ENCODE measurements at places on chromosomes 5 and 9. TPM values are rescaled to one million over a fixed set of nuclear protein-coding genes. Genes with fewer than 3 reads are reported as not detected.
A peak's percentile ranks its signal among the peaks of the same experiment; 100 is the strongest.

GRCh38 chr5:157335534-157336422 lies 69.9 kb downstream of the CYFIP2 start:
- DNase-seq: no peak

GRCh38 chr5:35182910-35183535 lies 47.3 kb downstream of the PRLR start:
- DNase-seq: no peak

DNA sequence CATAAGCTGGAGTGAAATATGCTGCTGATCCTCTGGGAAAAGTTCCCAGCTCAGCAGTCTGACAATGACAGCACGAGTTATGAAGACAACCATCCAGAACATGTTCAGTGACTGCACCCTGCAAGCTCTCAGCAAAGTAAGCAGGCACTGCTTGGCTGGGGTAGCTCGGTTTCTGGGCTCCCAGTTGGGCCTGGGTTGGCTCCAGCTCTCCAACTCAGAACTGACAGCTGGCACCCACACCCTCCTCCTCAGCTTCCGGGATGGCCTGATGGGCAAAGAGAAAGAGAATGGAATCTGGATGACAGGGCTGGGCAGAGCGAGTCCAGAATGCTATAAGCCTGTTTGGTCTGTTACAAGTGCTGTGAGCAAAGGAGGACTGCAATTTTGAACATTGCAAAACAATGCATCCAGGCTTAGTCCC lies 185.0 kb downstream of the CSNK1G3 start:
- DNase-seq: peak; percentile 92

GRCh38 chr5:134437847-134438581 lies 26.3 kb upstream of the CDKN2AIPNL start:
- DNase-seq: no peak

- DNase-seq: peak; percentile 38
Observed at GRCh38 chr5:62354028-62354874, 48.2 kb downstream of the KIF2A start.

GRCh38 chr9:7315116-7315515 lies 484.5 kb downstream of the DMAC1 start:
- peak; percentile 23 for DNase-seq

PCDHA8 gene
- total RNA-seq: 6.0 TPM

DNA sequence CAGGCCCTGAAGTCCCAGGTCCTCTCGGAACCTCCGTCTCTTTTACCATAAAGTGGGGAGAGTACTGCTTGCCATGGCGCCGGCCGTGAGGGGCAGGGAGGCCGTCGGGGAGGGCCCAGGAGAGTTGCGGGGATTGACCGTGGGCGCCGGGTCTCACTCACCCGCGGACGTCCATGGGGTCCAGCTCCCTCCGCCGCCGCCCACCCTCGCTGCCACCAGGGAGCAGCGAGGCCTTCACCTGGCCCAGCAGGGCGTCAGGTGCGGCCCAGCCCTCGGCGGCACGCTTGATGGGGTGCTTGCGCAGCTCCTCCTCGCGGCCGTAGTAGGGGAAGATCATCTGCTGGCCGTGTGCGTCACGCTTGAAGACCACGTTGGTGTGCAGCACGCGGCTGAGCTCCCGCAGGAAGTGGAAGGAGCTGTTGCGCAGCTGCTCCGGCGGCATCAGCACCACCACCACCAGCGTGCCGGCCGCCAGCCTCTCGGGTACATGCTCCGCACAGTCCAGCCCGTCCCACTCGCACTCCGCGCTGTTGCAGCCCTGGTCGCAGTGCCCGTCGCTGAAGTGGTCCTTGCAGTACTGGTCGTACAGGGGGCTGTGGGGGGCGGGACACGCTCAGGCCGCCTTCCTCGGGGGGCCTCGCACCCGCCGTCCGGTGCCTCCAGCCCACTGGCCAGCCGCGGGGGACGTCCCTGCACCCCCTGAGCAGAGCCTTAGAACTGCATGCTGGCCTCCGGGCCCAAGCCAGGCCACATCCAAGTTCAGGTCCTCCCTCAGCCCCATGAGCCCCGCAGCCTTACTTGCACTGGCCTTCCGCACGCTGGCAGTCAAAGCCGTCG lies 21.9 kb upstream of the SEC16A start:
- no peak for DNase-seq

FUT7 gene
- 0.96 TPM for total RNA-seq

GRCh38 chr5:53923961-53924360 lies 363.5 kb downstream of the NDUFS4 start:
- DNase-seq: peak; percentile 57

SYNPO gene
- 22.6 TPM for total RNA-seq

- DNase-seq: peak; percentile 43
Observed at GRCh38 chr5:55902696-55903095, 51.5 kb downstream of the IL31RA start.

DNA sequence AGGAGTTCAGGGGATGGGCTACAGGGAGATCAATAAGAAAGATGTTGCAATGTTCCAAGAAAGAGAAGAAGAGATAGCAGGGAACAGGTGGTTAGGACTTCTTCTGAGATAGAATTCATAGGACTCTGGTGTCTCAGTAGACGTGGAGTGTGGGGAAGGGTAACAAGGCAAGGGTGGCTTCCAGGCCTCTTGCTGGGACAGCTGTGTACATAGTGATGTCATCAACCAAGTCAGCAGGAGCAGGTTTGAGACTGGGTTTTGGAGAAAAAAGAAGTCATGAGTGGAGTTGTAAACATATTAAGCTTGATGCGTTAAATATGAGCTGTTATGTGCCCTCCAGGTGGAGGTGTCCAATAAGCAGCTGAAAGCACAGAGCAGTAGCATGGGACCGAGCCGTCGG lies 211.8 kb upstream of the RASEF start:
- DNase-seq: no peak
